Stimulated activated CD4-positive, alpha-beta T cell treated with anti-CD3 and anti-CD28 coated beads, Interleukin-4, amount 100 ng/mL, for 48 hours (primary cell): ENCODE measurements at places on chromosomes 2 and 18.

DNA sequence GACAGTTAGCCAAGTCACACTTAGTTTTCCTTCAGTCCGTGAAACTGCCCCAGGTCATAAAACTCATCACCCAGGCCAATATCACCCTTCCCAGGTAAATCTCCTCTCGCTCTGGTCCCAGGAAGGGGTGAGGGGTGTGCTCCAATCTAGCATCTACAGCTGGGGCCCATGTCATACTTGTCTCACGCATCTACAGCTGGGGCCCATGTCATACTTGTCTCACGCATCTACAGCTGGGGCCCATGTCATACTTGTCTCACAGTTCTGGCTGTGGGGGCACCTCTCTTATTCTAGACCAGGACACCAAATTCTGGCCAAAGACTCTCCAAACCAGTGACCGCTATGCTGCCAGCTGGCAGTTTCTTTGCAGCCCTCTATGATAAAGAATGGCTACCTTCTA lies 123.3 kb upstream of the DLGAP1 start:
- no peak for DNase-seq

- DNase-seq, result no peak
Measured at GRCh38 chr2:112534826-112535225, 7.4 kb upstream of the POLR1B start.

GRCh38 chr2:230809677-230810251 lies 55.0 kb upstream of the ITM2C start:
- no peak for DNase-seq

GRCh38 chr18:74499633-74500032 lies 3.5 kb downstream of the CNDP2 start:
- DNase-seq, result peak; percentile 28

- no peak for DNase-seq
Measured at GRCh38 chr2:36587556-36587955, 10.4 kb downstream of the FEZ2 start.

- no peak for DNase-seq
Measured at GRCh38 chr2:51662187-51662586, 630.3 kb upstream of the NRXN1 start.

GRCh38 chr18:60668583-60668982 lies 296.0 kb upstream of the MC4R start:
- no peak for DNase-seq

DNA sequence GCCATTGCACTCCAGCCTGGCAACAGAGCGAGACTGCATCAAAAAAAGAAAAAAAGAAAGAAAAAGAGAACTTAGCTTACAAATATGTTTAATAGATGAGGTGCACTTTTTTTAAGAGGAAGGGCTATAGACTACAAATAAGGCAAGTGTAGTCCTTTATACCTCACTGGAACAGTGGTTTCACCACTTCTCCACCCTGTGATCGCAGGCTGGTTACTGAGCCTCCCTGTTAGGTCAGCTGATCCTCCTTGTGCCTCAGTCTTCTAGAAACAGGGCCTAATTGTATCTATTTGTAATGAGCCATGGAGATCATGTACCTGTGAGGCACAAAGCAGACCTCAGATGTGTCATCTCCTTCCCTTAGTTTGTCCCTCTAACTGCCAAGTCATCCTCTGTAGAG lies 4.5 kb downstream of the CXCR2 start:
- DNase-seq, result no peak

DNA sequence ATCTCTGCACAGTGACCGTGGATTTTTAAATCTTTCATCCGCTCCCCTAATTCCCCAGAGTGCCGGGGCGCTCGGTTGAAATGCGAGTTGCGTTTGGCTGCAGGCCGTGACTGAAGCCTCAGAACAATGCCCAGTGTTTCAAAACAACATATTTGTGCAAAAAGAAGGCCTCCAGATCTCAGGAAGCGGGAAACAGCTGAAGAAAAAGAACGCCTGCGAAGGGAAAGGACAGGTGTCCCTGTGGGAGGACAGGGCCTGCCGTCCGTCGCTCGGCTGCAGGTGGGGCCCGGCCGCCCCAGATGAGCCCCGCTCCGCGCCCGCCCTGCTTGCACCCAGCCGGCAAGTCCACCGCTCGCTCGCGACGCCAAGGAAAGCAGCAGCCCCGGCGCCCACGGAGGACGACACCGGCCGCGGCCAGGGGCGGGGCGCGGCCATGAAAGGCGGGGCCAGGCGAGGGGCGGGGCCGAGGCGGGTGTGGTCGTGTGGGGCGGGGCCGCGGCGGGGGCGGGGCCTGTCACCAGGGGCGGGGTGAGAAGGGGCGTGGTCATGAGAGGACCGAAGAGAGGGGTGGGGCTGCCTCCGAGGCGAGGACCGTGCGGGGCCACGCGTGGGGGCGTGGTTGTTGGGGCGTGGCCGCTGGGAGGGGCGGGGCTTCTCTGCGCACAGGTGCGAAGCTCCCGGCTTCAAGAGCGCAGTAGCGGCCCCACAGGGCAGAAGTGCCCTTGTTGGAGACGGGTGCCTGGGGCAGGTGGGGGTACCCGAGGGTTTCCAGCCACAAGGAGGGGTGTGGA lies 17.6 kb upstream of the BOK start:
- peak; percentile 50 for DNase-seq

GRCh38 chr2:63741884-63742579 lies 99.7 kb upstream of the UGP2 start:
- no peak for DNase-seq

DNA sequence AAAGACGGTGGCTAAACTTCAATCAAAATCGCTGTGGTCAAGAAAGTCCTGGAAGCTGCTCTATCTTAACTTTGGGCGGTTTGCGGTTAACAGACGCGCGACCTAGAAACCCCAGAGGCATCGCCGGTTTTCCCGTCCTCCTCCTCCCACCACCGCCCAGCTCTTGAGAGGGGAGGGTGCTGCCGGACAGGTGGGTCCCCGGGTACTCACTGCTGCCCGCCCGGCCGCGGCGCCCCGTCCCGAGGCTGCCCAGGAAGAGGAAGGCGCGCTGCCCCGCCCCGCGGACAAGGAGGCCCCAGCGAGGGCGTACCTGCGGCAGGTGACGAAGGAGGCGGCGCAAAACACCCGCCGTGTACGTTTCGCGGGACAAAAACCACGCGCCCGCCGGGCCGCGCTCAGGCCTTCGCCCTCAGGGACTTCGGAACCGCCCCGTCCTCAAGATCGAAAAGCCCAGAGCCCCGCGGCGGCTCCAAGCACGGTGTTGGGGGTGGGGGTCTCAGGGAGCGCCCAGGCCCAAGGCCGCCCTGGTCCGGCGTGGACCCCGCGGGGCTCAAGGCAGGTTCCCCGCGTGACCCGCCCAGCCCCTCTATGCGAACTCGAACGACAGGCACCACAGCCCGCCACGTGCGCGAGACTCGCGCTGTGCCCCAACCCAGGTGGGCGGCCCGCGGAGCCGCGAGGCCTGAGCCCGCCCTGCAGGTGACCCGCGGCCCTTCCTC lies at the start of gene SH3YL1:
TSS of gene SH3YL1 (minus strand) at position 259 of the 719 bp plus-strand sequence. CDS start at position 211, 48 bp downstream.
- no peak for DNase-seq

GRCh38 chr2:28594000-28594331 lies 98.1 kb downstream of the PLB1 start:
- no peak for DNase-seq

- DNase-seq, result no peak
Measured at GRCh38 chr2:47037678-47038077, 117.4 kb downstream of the STPG4 start.

- DNase-seq, result no peak
Measured at GRCh38 chr2:74584088-74584645, 29.6 kb downstream of the DOK1 start.

- no peak for DNase-seq
Measured at GRCh38 chr2:74091391-74091790, 56.3 kb downstream of the BOLA3 start.

- DNase-seq, result no peak
Measured at GRCh38 chr2:221186873-221187272, 385.2 kb downstream of the EPHA4 start.

- DNase-seq, result no peak
Measured at GRCh38 chr2:240280621-240281020, 140.2 kb upstream of the OTOS start.

- no peak for DNase-seq
Measured at GRCh38 chr2:64666810-64667438, 13.2 kb upstream of the SERTAD2 start.

- DNase-seq, result no peak
Measured at GRCh38 chr18:57004366-57005121, 142.3 kb upstream of the BOD1L2 start.

- no peak for DNase-seq
Measured at GRCh38 chr2:24559473-24560113, 68.5 kb downstream of the NCOA1 start.

DNA sequence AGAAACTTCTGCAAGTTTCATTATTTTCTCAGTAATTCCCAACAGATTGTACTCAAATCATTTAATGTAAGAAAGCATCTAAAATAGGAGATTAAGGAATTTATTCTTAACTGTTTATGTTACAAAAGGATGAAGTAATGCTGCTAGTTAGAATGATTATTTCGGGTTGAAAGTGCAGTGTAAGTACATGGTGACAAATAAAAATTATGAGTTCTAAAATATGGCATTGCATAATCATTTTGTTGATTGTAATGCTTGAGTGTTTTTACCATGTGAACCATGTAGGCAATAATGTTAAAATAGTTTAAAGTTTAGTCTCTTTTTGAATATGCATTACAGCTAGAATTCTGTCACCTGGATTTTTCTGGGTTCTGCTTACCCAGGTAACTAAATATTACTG lies 149.0 kb upstream of the SP5 start:
- no peak for DNase-seq

DNA sequence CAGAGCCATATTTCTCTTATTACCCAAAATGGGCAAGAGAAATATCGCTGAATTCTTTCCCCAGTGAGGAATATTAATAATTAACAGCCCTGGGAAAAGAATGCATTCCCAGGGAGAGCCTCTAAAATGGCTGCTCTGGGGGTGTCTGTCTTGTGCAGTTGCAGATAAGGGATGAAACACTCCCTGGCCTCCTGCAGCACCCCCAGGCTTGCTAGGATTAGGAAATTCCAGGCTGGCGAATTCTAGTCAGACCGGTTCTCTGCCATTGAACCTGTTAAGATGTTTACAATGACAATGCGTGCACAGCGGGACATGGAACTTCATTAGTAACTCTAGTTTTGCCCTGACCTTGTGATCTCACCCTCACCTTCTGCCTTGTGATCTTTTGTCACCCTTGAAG lies 24.5 kb downstream of the MRPL30 start:
- no peak for DNase-seq

DNA sequence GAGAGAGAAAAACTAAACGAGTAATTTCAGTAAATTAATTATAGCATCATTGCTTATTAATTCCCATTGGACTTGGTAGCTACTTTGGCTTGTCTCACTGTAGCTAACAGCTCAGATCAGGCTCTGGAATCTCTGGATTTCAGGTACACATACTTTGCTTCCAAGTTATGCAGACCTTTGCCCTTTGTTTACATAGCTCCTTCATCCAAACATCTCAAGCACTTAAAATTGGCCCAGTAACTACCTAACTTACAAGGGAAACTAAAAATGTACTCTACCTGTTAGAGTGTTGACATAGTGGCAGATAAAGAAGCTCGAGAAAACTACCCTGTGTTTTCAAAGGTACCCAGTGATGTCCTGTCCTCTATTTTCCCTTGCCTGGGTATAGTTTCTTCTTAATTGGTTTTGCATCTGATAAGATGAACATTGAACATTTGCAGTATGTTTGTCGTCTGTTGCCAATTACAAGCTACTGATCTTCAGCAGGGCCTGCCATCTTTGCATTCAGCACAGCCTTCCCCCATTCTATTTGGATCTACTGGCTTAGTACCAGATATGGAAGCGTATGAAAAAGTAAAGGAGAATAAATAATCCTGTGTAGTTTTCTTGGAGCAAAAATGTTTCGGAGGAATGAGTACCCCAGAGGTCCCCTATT lies 601.5 kb upstream of the FANCL start:
- no peak for DNase-seq

DNA sequence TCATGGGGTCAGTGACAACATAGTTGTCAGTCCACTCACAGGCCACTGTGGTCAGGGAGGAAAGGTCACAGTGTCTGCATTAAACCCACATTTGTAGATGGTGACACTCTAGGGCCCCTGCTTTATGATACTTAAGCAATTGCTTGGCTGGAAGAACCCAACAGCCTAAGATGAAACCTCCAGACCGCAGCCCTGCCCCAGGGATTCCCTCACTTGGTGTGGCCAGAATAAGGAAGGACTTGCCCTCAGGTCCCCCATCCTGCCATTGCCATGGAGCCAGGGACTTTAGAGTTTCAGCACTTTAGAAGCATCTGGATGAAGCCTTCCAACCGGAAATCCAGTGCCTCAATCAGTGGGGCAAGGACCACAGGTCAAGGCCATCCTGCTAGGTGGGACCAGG lies 63.9 kb upstream of the LAPTM4A start:
- no peak for DNase-seq

GRCh38 chr2:48070415-48070814 lies 164.1 kb upstream of the FBXO11 start:
- DNase-seq, result no peak

DNA sequence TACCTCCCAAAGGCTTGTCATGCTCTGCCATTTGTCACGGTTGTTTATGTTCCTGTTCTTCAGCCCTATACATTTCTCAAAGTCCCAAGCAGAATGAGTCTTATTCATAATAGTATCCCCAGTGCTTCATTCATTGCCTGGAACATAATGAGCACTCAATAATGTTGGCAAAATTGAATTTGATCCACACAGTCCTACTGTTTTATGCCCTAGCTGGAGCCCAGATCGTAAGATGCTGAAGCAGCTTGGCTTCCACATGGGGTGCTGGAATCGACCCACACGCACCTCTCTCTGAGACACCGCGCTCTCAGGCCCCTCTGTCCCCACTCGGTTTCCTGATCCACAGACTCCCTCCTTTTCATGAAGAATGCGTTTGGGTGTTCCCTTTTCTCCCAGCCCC lies 245.5 kb downstream of the MYT1L start:
- DNase-seq, result no peak

DNA sequence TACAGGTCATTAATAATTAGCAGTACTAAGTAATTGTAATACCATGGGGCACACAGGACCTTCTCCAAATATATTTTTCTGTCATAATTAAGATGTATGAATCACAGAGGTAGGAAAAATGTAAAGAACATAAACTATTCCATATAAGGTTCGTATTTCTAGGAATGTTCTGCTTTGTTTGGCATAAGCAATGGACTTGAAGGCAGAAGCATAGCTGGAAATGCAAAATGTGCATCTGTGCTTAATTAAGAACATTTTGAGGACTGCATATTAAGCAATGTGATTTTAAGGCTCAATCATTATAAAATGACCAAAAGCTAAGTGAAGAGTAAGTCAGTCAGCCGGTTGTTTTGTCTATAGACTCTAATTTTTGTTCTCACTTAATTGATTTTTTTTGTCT lies 123.2 kb downstream of the RBM43 start:
- DNase-seq, result no peak

DNA sequence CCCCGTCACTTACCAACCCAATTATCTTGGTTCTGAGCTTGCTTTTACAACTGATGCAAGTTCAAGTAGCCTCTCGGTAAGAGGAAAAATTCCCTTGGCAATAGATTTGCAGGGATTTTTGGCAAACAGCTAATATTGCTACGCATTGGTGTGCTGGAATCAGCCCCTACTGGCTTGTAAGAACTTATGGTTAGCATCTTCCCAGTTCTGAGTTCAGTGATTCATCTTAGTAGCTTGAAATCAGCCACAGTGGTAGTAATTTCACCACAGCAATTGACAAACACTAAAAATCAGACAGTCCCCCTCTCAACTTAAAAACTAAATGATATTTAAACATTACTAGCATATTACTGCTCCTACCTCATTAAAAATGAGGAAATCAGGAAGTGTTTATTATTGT lies 5.9 kb upstream of the RAX start:
- no peak for DNase-seq

GRCh38 chr2:157760949-157761348 lies 115.2 kb downstream of the ACVR1 start:
- no peak for DNase-seq

GRCh38 chr2:109129921-109130722 lies 1.1 kb downstream of the SH3RF3 start:
- no peak for DNase-seq

- DNase-seq, result peak; percentile 17
Measured at GRCh38 chr2:217223222-217223930, 363.5 kb upstream of the TNP1 start.
